Stimulated activated CD4-positive, alpha-beta T cell treated with anti-CD3 and anti-CD28 coated beads, TNF-alpha, amount 100 ng/mL, for 24 hours (primary cell): ENCODE measurements at places on chromosomes 2 and 18.

DNA sequence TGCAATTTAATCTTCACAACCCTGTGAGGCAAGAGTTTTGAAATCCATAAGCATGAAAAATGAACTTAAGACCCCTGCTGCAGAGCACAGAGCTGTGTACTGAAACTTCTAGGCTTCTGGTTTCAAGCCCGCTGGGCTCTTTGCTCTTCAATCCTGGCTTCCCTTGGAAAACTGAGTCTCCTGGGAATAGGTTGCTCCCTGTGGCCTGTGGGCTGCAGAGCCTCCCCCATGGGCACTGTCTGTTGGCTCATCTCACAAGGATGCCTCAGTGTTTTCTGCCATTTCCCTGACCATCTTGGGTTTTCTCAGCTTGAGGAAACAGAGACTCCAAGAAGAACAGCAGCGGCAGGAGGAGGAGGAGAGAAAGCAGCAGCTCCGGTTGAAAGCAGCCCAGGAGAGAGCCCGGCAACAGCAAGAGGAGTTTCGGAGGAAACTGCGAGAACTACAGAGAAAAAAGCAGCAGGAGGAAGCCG lies 44.5 kb downstream of the SUMO1 start:
- DNase-seq = no peak

- DNase-seq = no peak
Measured at GRCh38 chr18:41842886-41843285, 112.1 kb upstream of the PIK3C3 start.

DNA sequence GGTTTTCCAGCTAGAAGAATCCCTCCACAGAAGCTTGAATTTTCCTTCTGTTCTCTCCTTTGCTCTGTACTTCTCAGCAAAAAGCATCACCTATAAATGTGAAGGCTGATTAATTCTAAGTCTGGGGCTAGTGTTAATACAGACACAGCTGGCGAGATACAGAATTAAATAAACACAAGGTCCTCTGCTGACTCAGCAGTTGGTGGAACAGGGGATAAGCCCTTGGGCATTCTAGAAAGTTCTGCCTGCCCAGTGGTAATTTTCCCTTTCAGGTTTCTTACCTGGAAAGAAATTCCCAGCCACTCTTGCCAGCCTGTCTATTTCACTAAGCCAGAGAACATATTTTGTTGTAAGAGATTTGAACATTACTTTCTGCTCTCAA lies 175.3 kb upstream of the MSH6 start:
- DNase-seq = no peak

- DNase-seq = no peak
Measured at GRCh38 chr2:218043100-218043499, 26.0 kb upstream of the RUFY4 start.

- DNase-seq = peak; percentile 72
Measured at GRCh38 chr2:230849633-230850357, 14.9 kb upstream of the ITM2C start.

DNA sequence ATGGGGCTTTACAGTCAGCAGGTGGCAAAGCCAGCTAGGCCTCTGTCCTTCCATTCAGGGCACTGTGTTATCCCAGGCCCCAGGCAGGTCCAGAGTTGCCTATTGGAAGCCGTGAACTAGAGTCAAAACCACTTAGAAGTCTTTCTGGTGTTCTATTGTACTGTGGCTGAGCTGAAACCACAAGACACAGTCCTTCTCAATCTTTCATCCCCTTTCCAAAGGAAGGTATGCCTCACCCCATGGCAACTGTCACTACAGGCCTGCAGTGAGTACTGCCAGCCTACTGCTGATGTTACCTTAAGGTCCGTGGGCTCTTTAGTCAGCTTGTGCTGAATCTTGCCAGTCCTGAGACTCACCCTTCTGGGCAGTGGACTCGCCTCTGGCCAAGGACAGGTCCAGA lies 181.6 kb downstream of the GULP1 start:
- no peak for DNase-seq

DNA sequence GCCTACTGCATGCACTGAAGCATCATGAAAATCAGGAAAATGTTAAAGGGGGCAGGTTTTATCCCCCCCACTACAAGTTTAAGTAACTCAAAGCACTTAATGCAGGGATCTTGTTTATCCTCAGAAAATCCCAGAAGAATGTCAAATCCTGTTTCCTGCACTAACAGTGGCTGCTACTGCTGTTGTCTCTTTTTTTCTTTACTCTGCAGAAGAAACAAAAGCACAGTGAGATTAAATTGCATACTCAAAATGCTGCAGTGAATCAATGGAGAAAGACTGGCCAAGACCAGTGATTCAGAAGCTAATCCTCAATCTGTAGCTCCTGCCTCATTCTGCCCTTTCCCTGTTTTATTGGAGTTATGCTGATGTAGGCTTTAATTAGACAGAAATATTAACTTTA lies 332.3 kb upstream of the FIGN start:
- no peak for DNase-seq

DNA sequence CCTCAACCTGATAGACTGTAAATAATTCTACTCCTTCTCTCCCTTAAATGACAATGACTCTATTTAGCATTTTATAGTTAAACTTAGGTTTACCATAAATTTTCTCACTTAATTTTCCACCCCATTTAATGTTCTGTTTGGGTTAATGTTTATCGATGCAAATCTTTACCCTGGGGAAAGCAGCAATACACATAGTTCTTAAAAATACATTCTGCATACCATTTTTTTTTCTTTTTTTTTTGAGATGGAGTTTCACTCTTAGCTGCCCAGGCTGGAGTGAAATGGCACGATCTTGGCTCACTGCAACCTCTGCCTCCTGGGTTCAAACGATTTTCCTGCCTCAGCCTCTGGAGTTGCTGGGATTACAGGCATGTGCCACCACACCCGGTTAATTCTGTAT lies 14.0 kb downstream of the STAM2 start:
- no peak for DNase-seq

DNA sequence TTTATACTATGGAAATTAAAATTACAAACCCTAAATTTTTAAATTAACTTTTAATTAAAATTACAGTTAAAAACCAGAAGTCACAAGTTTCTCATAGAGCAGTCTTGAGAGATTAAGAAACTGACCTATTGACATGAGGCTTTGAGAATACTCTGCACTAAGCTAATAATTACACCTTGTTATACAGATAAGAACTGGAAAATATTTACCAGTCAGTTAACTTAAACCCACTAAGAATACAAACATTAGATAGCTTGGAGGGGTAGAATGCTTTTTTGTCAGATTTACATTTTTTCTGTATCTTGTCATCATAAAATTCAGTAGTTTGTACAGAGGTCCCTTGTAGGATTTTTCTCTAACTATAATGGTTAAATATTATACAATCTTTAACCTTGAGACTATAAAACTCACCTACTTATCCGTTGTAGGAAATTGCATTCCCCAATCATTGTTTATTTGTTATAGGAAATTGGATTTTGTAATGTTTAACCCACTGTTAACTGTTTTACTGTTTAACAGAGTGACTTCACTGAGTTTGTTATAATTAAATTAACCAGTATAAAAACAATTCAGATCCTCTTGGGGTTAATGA lies 219.7 kb upstream of the PKDCC start:
- DNase-seq = no peak

- DNase-seq = no peak
Measured at GRCh38 chr2:133975676-133976428, 278.0 kb upstream of the MGAT5 start.

GRCh38 chr2:217950401-217950871 lies 52.4 kb downstream of the TNS1 start:
- no peak for DNase-seq

DNA sequence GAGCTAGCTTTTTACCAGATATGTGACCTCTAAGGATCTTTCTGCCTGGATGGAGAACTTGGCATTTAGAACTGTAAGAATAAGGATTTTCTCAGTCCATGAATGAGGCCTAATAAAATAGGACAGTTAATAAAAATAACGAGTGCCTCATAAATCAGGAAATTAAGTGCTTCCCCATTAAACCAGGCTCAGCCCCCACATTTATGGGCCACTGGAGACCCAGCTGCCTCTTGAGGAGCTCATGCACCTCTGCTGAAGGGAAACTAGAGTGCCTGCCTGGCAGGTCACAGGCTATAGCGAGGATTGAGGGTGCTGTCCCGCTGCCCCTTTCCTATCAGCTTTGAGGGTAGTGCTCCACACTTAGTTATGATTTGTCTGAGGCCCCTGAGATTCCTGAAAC lies 158.0 kb downstream of the ALK start:
- DNase-seq = no peak
